ENCODE measurements at places on chromosomes 11 and 22.

GRCh38 chr11:95153857-95154246 is 64.2 kb downstream of the ENDOD1 start:
- DNase-seq, result no peak

- DNase-seq, result no peak
Observed at GRCh38 chr11:86134580-86135318, 65.9 kb upstream of the PICALM start.

DNA sequence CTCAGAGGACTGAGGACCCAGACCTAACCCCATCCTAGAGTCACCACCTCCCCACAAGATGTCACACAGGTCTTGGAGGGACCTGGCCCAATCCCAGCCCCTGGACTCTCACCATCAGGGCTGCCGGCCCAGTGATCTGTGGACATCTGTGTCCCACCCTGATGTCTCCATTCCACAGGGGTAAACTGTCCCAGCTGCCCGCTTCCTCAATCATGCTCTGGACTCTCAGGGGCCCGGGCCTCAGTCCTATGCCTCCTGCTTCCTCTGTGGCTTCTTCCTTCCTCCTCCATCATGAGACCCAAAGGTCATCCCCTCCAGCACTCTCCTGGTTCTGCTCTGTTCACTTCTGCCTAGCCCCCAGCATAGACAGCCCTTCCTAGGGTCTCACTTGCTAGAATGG is 32.2 kb downstream of the ARAP1 start:
- DNase-seq, result no peak

DNA sequence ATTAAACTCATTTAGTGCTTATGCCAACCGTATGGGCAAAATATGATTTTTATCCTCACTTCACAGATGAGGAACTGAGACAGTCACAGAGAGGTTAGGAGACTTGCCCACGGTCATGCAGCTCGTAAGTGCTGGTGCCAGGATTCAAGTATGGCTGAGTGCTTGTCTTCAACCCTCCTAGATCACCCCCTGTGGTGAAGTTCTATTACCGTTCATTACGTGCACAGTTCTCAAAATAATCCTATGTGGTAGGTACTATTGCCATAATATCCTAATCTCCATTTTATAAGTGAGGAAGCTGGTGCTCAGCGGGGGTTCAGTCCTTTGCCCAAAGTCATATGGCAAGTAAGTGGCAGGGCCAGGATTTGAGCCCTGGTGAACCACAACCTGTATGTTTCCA is 1.5 kb downstream of the MIEF1 start:
- DNase-seq, result no peak

DNA sequence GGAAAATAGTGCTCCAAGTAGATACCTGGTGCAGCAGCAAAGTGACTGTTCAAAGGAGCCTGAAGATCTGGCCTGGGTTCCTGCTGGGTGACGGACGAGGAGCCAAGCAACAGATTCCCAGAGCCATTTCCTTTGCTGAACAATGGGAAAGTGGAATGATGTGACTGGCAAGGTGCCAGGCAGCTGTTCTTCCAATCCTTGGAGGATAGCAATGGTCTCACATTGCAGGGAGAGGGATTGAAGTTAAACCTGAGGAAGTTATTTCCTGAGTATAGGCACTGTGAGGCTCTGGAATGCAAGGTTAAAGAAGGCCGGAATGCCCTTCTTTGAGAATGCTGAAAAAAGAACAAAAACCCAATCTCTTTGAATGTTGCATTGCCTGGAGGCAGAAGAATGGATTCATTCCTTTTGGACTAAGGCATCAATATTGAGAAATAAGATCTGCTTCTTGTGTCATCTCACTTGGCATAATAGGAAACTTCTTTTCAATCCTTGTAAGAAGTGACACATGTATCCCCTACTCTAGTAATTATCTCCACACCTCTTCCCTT is 223.8 kb downstream of the BLID start:
- no peak for DNase-seq

DNA sequence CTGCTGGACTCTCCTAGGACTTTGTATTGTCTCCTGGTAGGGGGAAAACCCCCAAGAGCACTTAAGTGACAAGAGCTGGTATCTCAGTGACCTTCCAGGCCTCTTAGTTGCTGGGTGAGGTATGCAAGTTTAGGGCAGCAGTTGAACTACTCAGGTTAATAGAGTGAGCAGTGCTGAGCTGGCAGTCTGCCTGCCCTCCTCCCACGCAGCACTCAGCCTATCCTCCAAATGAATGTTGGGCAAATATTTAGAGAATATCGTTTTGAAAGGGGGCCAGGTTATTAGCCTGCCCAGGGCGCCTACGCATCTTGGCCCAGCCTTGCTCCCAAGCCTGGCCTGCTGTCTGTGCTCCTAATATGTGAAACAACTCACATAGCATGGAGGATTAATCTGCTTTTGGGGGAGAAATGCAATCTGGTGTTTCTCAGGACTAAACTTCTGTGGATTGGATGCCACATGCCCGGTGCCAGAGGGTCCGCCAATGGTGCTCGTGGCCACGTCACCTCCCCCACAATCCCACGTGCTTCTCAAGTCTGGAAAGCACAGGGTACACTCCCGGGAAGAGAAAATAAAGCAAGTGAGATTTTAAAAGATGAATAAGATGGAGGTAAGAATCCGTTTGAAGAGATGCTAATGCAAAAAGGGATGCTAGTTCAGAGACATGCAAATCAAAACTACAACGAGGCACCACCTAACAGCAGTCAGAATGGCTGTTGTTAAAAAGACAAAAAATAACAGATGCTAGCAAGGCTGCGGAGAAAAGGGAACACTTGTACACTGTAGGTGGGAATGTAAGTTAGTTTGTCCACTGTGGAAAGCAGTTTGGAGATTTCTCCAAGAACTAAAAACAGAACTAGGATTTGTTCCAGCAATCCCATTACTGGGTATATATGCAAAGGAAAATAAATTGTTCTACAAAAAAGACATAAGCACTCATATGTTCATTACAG is 67.7 kb downstream of the SPON1 start:
- no peak for DNase-seq

GRCh38 chr22:27876684-27877083 is 42.4 kb downstream of the PITPNB start:
- no peak for DNase-seq
